ENCODE measurements at places on chromosomes 4 and X. TPM values are rescaled to one million over a fixed set of nuclear protein-coding genes. Genes with fewer than 3 reads are reported as not detected.

GRCh38 chr4:17597517-17597916 is 16.9 kb upstream of the MED28 start:
- H3K4me1 ChIP-seq = no peaks in the 10 kb centered on the region
- H3K4me3 ChIP-seq = no peak overlapping the region
- no peak overlapping the region for H3K27ac ChIP-seq
- peaks cover 90% of the 10 kb centered on the region for H3K36me3 ChIP-seq

DNA sequence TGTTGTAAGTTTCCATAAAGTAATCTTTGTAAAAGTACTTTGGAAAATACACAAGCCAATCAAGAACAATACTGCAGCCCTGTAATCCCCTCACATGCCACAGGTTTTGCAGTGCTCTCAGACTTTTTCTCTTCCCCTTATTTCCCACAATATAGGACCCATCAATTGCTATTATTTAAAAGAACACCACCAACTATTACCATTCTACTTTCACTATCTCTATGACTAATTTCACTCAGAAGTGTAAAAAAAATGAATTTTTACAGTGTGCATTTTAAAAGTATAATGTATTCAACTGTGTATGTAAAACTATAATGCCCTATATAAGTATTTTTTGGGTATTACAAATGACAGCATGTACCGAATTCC is 1.7 kb downstream of the ATP8A1 start:
- H3K27ac ChIP-seq = peak overlapping the region; percentile 83
- H3K4me1 ChIP-seq = peaks cover 25% of the 10 kb centered on the region
- no peak for DNase-seq
- no peak overlapping the region for H3K4me3 ChIP-seq
- no peaks in the 10 kb centered on the region for H3K36me3 ChIP-seq

The SLITRK2 gene
- under 0.01 TPM for total RNA-seq

DNA sequence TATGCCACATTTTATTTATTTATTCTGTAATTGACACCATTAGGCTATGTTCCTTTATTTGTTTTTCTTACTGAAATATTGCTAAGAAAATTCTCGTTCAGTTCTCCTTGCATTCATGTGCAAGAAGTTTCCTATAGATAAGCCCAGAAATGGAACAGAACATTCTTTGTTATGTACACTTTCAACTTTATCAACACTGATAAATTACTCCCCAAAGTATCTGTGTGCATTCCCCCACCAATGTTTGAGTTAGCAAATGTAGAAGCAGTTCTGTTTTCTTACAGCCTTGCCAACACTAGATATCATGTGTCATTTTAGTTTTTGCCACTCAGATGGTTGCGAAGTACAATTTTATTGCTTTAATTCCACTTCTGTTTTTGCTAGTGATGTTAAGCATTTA is 166.4 kb upstream of the NPY2R start:
- H3K4me1 ChIP-seq = no peaks in the 10 kb centered on the region
- no peaks in the 10 kb centered on the region for H3K27me3 ChIP-seq
- H3K36me3 ChIP-seq = no peaks in the 10 kb centered on the region
- no peak overlapping the region for H3K4me3 ChIP-seq
